ENCODE measurements at places on chromosomes 13 and 19.
A peak's percentile ranks its signal among the peaks of the same experiment; 100 is the strongest.

GRCh38 chr13:60661521-60661920 lies 264.5 kb downstream of the TDRD3 start:
- ATAC-seq, result no peak

DNA sequence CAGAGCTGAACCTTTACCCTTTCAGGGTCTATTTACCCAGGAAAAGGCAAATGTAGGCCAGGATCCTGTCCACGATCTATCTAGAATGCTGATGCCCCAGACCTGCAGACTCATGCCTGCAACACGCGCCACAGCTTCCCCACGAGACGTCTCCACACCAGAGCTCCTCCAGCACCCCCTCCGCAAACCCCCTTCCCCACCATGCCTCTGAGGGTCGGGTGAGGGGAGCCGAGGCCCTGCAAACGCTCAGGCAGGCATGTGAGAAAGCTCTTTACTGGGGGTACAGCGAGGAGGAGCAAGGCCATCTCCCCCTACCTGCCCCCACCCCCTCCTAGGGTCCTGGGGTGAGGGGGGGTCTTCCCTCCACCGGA lies 8.9 kb downstream of the DYRK1B start:
- ATAC-seq, result no peak

- no peak for ATAC-seq
Measured at GRCh38 chr13:46143184-46143701, 38.4 kb upstream of the CPB2 start.

- no peak for ATAC-seq
Measured at GRCh38 chr13:99359528-99359927, 52.3 kb upstream of the GPR183 start.

- no peak for ATAC-seq
Measured at GRCh38 chr19:7177926-7178325, 108.4 kb downstream of the ZNF557 start.

GRCh38 chr19:42455621-42456081 lies 12.9 kb upstream of the CXCL17 start:
- no peak for ATAC-seq

- no peak for ATAC-seq
Measured at GRCh38 chr19:9786342-9786741, 17.8 kb upstream of the ZNF846 start.

GRCh38 chr13:98529171-98529570 lies 47.7 kb downstream of the STK24 start:
- no peak for ATAC-seq

DNA sequence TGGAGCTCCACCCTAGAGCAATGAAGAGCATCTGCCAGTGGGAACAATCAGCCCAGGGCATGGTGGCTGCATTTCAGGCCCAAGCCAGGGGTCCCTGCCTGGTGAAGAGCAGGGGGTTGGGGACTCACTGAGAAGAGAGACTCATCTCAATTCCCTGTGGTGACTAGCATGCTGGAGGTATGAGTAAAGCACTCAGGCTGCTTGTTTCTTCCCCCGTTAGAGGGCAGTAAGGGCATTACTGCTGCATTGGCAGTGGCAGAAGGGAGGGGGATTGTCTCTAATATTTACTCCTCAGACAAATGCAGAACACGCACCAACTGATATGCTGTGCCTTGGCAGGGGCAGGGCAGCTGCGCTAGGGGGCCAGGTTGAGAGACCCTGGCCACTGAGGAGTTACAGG lies 329.1 kb downstream of the SLITRK5 start:
- no peak for ATAC-seq

DNA sequence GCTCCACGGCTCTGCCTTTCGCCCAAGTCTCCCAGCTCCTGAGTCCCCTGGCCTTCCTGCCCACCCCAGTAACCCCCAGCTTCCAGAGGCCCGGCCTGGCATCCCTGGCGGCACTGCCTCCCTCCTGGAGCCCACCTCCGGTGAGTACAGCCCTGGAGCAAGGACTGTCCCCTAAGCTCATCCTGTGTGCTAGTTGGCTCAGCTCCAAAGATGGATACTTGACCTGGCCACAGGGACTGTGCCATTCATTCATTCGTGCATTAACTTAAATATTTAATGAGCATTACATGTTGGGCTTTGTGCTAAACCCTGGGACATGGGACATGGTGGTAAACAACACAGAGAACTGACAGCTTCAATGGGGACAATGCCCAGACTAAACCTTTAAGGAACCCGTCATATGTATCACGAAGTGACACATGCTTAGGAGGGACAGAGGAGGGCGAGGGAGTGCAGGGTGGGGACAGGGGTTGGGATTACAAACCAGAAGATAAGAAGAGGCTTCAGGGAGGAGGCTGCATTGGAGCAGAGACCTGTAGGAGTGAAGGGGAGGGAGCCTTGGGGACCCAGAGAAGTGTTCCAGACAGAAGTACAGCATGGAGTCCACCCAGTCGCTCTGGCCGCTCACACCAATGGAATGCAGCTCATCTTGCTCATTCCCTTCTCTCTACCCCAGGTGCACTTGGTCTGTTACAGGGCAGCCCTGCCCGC lies 6.9 kb upstream of the OVOL3 start:
- no peak for ATAC-seq

- no peak for ATAC-seq
Measured at GRCh38 chr19:42086188-42086736, 10.3 kb downstream of the ZNF574 start.

DNA sequence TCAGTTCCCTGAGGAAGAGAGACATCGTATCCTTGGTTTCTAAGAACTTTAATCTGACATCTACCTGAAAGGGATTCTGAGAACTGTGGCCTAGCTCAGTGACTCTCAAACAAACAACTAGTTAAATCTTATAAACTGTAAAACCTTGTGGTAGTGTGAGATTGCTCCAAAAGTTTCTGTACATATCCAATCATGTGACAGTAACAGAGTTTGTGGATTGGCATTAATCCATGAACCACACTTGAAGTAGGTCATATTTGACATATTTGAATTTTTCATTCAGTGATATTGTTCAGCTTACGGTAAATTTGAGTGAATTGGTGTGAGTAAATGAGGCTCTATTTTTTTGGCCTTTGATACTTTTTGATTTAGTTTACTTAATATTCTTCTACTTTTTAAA lies 15.0 kb downstream of the TDRD3 start:
- no peak for ATAC-seq

- no peak for ATAC-seq
Measured at GRCh38 chr13:99966064-99966805, 5.3 kb downstream of the ZIC5 start.

GRCh38 chr19:45130236-45130635 lies 30.5 kb downstream of the NKPD1 start:
- ATAC-seq, result no peak

- ATAC-seq, result no peak
Measured at GRCh38 chr19:56930647-56931535, 90.4 kb upstream of the PEG3 start.

DNA sequence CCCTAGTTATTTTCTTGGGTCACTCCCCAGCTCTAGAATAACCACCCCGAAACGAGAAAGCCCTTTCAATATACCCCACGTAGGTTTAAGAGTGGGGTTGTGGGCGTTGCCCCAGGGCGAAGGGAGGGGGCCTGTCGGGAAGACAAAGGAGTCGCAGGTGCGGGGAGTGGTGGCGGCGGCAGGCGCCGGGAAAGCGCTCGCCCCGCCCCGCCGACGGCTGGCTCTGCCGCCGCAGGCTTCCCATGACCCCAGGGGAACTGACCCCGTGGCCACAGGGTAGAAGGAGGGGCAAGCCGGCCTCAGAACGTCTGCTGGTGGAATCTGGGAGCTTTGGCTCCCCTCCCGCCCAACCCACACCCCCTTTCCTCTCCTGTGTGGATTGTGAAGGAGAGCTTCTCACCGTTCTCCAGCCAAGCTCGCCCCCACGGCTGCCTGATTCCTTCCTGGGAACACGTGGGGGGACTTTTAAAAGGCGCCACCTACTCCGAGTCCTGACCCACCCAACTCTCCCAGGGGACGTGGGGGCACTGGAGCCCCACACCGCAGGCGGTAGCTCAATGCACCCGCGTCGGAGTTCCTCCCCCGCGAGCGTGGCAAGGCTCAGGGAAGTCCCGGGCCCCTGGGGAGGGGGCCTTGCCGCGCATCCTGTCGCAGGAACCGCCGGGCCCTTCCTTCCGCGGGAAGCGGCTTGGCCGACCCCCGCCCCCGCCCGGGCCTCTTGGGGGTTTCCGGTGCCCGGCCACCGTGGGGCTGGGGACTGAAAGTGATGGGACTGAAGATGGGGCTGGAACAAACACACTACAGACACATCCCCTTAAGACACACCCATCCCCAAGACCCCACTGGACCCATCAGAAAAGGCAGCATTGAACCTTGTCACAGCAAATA lies 5.5 kb downstream of the IER2 start:
- peak; percentile 66 for ATAC-seq

DNA sequence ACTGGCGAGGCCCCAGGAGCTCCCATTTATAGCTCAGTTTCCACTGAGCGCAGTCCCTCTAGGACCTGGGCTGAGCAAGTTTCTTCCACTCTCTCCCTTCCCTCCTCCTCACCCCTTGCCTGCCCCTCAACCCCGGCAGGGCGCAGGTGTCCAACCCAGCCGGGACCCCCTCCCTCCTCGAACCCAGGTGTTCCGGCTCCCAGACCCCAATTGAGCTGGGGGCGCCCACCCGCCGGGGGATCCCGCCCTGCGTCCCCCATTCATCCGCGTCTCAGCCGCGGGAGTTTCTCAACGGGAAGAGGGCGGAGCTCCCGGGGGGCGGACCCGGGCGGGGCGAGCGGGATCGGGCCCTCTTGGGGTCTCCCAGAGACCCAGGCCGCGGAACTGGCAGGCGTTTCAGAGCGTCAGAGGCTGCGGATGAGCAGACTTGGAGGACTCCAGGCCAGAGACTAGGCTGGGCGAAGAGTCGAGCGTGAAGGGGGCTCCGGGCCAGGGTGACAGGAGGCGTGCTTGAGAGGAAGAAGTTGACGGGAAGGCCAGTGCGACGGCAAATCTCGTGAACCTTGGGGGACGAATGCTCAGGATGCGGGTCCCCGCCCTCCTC lies at the start of gene KIRREL2:
Gene KIRREL2, plus strand, starts transcription at position 366 of the 604 bp plus-strand sequence. Its CDS starts 209 bp downstream, at position 575.
- ATAC-seq, result peak; percentile 40

- no peak for ATAC-seq
Measured at GRCh38 chr19:16889883-16890460, 1.2 kb downstream of the F2RL3 start.

All from stimulated activated memory B cell treated with anti-CD40 and anti-IgM and Interleukin-4, amounts not matched to agents 10 μg/mL and 1 μg/mL and 100 μg/mL, for 72 hours (primary cell).